ENCODE measurements at places on chromosomes 12 and 14.

DNA sequence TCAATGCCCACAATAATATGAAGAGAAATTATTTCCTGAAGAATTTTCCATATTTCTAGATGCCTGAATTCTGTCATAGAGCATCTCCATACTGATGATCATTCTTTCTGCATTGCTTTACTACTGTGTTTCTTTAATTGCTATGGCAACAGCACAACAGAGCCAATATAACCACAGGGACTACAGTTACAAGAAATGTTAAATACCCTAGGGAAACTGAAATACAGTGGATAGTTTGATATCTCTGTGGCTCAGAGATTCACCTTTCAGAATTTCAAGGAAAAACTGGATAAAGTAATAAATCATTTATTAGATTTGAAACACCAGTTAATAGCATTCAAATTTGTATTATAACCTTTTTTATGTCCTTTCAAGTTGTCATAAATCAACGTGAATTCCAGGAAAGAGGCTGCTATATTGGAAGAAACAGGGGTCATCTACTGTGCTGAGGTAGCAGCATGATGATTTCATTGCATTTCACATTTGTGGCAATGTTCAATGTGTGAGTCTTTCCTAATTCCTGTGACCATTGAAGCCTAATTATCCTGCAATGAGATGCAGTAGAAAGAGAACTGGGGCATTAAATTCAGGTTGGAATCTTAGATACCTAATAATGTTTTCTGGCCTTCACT is 267.1 kb downstream of the LRFN5 start:
- no peak for DNase-seq
- no peaks in the 10 kb centered on the region for H3K27me3 ChIP-seq
- H3K4me3 ChIP-seq = no peak overlapping the region
- H3K36me3 ChIP-seq = no peaks in the 10 kb centered on the region

DNA sequence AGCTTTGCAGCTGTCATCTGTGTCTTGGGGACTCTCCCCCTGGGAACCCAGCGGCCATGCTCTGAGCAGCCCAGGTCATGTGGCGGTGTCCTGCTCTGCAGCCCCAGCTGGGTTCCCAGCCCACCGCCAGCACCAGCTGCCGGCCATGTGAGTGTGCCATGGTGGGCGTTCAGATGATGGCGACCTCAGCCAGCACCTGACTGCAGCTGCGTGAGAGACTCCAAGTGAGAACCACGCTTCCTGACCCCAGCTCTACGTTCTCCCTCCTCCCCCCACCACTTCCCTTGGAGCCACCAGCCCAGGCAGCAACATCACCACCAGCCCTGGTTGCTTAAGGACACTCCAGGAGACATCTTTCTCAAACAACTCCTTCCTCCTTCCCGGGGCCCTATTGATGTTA is 68.8 kb downstream of the SLC24A4 start:
- peaks cover 19% of the 10 kb centered on the region for H3K27me3 ChIP-seq
- no peaks in the 10 kb centered on the region for H3K36me3 ChIP-seq

- no peak for DNase-seq
- peak overlapping the region; percentile 99 for H3K27ac ChIP-seq
- H3K36me3 ChIP-seq = peaks cover 30% of the 10 kb centered on the region
- peaks cover 97% of the 10 kb centered on the region for H3K4me1 ChIP-seq
- no peaks in the 10 kb centered on the region for H3K27me3 ChIP-seq
These were observed 6.4 kb downstream of the SUSD6 start for GRCh38 chr14:69617796-69618195.

- H3K4me3 ChIP-seq = peak overlapping the region; percentile 58
- no peak for DNase-seq
- peak overlapping the region; percentile 53 for H3K27ac ChIP-seq
- peaks cover 23% of the 10 kb centered on the region for H3K27me3 ChIP-seq
- H3K36me3 ChIP-seq = no peaks in the 10 kb centered on the region
These were observed 1.2 kb upstream of the BMAL2 start for GRCh38 chr12:27331291-27331926.

- no peaks in the 10 kb centered on the region for H3K4me1 ChIP-seq
- DNase-seq = no peak
- no peaks in the 10 kb centered on the region for H3K36me3 ChIP-seq
- no peak overlapping the region for H3K27ac ChIP-seq
- no peak overlapping the region for H3K4me3 ChIP-seq
These were observed 156.6 kb downstream of the DAD1 start for GRCh38 chr14:22432348-22432976.

- DNase-seq = no peak
- H3K36me3 ChIP-seq = peaks cover 2% of the 10 kb centered on the region
- no peaks in the 10 kb centered on the region for H3K27me3 ChIP-seq
- no peak overlapping the region for H3K4me3 ChIP-seq
These were observed 63.0 kb downstream of the SLC25A47 start for GRCh38 chr14:100386121-100386520.

DNA sequence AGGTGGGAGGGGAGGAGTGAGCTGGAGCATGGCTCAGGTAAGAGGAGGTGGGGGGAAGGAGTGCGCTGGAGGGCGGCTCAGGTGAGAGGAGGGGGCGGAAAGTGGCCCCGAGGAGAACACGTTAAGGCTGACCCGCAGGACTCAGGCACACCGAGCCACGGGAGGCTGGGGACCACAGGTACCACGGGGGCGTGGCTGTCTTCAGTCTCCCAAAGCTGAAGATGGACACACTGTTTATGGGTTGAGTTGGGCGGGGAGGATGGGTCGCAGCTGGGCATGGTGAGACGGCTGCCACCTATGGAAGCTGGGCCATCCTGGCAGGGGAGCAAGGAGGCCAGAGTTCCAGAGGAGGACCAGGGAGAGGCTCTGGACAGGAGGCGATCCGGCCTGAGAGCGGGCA is 23.5 kb downstream of the UBR7 start:
- DNase-seq = no peak
- peaks cover 23% of the 10 kb centered on the region for H3K36me3 ChIP-seq
- H3K27me3 ChIP-seq = peaks cover 54% of the 10 kb centered on the region

DNA sequence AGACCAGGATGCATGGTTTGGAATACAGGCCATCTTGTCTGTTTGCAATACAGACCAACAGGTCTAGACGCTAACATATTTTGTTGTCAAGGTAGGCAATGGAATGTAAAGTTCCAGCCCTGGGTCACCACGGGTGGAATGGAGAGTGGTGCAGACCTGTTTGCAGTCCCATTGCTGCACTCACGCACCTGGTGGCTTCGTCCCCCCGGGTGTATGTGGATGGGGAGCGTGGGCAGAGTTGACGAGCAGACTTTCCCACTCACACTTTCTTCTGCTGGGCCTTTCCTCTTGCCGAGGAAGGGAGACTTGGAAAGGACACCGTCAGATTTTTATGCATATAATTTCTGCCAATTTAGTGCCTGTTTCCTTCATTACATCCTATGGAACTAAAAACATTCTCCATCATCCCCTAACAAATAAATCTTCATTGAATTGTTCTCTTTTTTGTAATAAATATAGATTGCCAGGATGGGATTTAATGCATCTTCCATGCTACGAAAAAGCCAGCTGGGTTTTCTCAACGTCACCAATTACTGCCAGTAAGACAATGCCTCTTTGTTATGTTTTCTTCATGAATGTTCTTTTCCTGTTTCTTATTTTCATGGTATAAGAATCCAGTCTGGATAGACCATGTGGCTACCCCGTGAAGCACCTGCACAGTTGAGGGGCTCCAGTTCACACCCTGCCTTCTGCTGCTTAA is 15.2 kb downstream of the DCAF4 start:
- H3K27ac ChIP-seq = no peak overlapping the region
- H3K4me3 ChIP-seq = no peak overlapping the region
- H3K27me3 ChIP-seq = no peaks in the 10 kb centered on the region
- peaks cover 18% of the 10 kb centered on the region for H3K4me1 ChIP-seq
- DNase-seq = no peak

GRCh38 chr12:58465418-58465817 is 454.9 kb downstream of the LRIG3 start:
- H3K4me1 ChIP-seq = no peaks in the 10 kb centered on the region
- no peaks in the 10 kb centered on the region for H3K36me3 ChIP-seq
- DNase-seq = no peak

DNA sequence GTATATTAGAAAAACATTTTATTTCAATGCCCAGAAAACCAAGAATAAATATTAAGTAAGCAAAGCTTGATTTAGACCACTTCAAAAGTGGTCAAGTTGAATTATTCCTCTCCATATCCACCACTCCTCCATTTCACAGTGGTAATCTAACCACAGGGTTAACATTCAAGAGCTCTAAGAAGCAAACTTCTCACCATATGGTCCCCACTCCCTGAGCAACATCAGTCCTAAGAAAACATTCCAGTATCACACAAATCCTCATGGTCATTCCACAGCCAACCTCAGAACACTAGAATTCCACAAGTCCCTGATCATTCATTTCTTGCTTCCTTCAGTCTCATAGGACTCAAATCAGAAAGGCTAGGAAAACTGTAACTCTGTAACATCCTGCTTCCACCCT is 47.9 kb downstream of the ST8SIA1 start:
- peaks cover 11% of the 10 kb centered on the region for H3K4me1 ChIP-seq
- no peaks in the 10 kb centered on the region for H3K27me3 ChIP-seq
- no peak overlapping the region for H3K27ac ChIP-seq
- H3K36me3 ChIP-seq = no peaks in the 10 kb centered on the region

DNA sequence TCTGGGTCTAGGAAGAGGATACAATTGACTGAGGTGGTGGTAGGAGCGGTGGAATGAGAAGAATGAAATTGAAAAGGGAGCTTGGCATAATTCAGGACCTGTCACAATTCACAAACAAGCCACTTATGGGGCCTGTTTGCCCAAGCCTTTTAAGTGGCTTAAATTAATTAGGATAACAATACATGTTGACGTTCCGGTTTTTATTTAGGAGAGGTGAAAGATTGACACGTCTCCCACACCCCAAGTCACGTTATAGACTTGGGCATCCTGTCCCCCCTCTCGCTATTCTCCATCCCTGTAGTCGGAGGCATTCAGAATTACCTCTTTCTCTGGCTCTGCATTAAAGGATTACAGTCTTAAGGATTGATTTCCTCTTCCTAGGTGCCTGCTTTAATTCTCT is 954 bp upstream of the CALCOCO1 start:
- peak overlapping the region; percentile 91 for H3K27ac ChIP-seq
- peaks cover 2% of the 10 kb centered on the region for H3K36me3 ChIP-seq
- H3K4me3 ChIP-seq = peak overlapping the region; percentile 89

DNA sequence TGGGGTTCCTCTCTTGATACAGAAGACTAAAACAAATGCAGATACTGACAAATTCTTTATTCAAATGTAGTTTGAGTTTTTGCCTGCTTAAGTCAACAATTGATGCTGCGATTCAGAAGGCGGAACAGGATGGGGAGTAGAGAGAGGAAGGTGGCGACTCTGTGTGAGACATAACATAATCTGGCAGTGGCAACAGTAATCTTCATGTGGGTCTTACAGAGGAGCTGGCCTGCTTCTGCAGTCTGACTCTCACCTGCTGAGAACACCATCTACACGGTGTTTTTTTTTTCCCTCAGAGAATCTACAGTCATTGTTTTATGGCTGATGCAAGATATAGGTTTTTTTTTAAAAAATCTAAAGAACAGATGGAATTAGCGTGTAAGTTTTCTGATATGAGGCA is 10.1 kb downstream of the CCDC92 start:
- no peak overlapping the region for H3K4me3 ChIP-seq
- no peak for DNase-seq
- H3K4me1 ChIP-seq = no peaks in the 10 kb centered on the region
- no peak overlapping the region for H3K27ac ChIP-seq

- H3K27ac ChIP-seq = no peak overlapping the region
- H3K36me3 ChIP-seq = peaks cover 1% of the 10 kb centered on the region
- peaks cover 20% of the 10 kb centered on the region for H3K4me1 ChIP-seq
- H3K4me3 ChIP-seq = no peak overlapping the region
- H3K27me3 ChIP-seq = no peaks in the 10 kb centered on the region
- DNase-seq = no peak
These were observed 40.0 kb downstream of the DAAM1 start for GRCh38 chr14:59228421-59228820.

Measured in activated naive CD4-positive, alpha-beta T cell treated with anti-CD3 and anti-CD28 coated beads, Interleukin-2, amount 10 ng/mL, durations not matched to agents 7 days and 5 days (primary cell).